ENCODE measurements at places on chromosomes 2 and 18.

DNA sequence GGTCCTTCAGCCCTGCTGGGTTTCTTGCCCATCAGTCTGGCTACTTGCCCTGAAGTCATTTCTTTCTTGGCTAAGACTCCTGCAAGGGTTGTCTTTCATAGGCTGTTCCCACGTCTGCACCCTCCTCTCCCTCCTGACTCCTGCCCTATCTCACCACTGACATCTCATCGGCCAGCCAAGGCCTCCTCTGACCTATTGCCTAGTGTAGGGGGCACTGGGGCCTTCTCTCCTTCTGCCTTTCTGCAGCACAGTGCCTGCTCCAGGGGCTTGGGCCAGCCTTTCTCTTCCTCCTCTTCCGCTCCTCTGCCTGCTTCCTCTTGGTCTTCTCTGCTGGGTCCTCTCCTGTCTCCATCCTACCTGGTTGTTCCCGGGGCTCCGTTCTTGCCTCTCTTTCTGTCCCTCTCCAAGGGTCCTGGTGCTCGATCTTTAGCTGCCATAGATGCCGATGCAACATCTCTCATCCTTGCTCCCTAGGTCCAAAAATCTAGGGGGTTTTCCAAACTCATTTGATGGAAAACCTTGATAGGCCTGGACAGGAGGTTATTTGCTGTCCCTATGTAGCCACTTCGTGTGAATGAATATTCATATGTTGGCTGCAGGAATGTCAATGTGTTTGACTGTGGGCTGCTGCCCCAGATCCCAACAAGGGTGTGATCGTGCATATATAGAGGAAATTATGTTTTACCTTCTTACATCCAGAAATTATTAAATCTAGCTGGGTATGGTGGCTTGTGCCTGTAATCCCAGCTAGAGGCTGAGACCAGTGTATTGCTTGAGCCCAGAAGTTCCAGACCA lies 9.7 kb upstream of the NT5DC4 start:
- DNase-seq: no peak

- DNase-seq: no peak
Measured at GRCh38 chr2:202945497-202945896, 33.4 kb downstream of the CARF start.

DNA sequence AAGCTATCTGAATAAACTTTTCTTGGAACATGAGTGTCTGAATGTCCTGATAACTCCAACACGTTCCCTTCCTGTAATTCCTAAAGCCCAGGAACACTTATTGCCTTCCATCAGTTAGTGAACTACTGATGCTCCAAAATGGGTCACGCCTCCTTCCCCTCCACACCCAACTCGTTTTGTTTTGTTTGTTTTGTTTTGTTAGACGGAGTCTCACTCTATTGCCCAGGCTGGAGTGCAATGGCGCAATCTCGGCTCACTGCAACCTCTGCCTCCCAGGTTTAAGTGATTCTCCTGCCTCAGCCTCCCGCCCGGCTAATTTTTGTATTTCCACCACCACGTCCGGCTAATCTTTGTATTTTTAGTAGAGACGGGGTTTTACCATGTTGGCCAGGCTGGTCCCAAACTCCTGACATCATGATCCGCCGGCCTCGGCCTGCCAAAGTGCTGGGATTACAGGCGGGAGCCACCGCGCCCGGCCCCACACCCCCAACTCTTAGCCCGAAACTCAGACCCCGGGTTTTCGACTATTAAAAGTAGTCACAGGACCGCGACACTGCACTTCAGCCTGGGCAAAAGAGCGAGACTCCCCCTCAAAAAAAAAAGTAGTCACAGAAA lies 774 bp downstream of the IER3IP1 start:
- no peak for DNase-seq

GRCh38 chr2:157325786-157326185 lies at the start of gene ERMN:
Gene ERMN (minus strand): TSS chr2:157325824. CDS start chr2:157325642, 182 bp downstream.
- DNase-seq: no peak

GRCh38 chr2:181275643-181276070 lies 181.5 kb upstream of the ITGA4 start:
- DNase-seq: no peak

DNA sequence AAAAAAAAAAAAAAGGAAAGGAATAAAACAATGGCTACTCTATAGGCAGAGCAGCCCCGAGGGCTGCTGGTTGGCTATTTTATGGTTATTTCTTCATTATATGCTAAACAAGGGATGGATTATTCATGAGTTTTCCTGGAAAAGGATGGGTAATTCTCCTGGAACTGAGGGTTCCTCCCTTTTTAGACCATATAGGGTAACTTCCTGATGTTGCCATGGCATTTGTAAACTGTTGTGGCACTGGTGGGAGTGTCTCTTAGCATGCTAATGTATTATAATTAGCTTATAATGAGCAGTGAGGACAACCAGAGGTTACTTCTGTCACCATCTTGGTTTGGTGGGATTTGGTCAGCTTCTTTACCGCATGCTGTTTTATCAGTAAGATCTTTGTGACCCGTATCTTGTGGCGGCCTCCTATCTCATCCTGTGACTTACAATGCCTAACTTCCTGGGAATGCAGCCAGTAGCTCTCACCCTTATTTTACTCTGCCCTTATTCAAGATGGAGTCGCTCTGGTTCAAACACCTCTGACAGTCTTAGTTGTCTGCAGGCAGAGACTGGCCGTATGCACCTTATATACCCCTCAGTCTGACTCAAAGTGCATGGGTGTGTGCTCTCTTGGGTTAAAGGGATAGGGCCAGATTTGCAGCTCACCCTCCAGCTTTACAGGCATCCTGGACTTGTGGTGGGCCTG lies 57.7 kb downstream of the HAUS1 start:
- no peak for DNase-seq

GRCh38 chr18:74519320-74520095 lies 14.8 kb upstream of the CNDP1 start:
- no peak for DNase-seq

DNA sequence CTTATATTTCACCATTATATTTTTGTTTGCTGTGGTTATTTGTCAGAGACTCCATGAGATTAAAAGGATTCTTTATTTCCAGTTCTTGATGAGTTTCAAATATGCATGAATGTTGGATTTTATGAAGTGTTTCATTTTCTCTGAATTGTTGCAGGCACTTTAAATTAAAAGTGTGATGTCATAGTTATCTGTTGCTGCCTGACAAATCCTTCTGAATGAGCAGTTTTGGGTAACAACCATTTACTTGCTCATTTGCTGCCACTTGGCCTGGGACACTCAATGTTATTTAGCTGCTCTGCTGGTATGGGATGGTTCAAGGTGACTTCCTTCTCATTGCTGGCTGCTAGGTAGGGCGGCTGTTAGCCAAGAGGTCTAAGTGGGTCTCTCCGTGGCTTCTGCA lies 173.5 kb downstream of the LPIN1 start:
- DNase-seq: no peak

DNA sequence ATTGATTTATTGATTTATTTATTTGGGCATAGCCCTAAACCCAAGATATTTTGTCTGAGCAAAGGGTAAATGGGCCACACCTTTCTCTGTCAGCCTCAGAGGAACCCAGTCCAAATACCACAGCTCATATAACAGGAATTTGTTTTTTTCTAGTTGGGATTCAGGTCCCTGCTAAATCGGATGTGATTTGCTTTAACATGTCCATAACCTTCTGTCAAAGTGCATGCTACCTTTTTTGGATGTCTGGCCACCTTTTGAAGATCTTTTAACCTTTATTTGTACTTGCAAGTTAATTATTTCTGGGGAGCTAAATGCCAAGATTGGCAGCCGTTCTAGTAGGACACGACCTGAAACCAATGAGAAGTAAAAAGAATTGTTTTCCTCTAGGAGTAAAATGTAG lies 303.2 kb upstream of the UBE2E3 start:
- DNase-seq: no peak

- no peak for DNase-seq
Measured at GRCh38 chr2:207504513-207505170, 25.1 kb upstream of the CREB1 start.

- DNase-seq: no peak
Measured at GRCh38 chr2:158934170-158934569, 34.3 kb upstream of the TANC1 start.

DNA sequence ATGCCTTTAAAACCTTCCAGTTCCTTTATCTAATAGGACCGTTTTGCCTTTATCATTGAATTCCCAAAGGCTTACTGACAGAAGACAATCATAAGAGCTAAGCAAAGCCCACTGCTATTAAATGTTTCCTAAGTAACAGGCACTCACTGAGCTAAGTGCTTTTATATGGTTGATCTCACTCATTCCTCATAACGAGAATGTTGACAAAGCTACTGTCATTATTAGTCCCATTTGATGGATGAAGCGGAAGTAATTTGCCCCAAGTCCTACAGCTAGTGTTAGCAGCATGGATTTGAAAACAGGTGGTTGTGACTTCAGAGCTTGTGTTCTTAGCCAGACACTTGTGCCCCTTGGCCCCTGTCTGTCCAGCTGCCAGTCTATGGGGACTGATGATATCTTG lies 134.8 kb upstream of the SERPINE2 start:
- DNase-seq: no peak

GRCh38 chr2:200469708-200470211 lies 40.1 kb downstream of the KCTD18 start:
- no peak for DNase-seq

DNA sequence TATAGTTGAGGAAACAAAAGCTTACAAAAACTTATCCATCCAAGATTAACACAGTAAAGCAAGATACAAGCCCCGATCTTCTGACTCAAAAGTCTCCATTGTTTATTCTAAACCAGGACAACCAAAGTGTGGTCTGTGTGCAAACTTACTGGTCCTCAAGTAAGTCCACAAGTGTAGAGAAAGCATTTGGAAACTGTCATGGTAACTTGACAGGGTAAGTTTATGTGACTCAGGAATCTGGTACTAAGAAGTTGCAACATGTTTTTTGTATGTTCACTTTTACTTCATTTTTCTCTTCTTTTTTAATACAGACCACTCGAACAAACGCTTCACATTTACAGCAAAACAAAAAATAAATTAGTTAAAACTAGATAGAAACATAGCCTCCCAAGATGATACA lies 9.4 kb downstream of the MBD2 start:
- no peak for DNase-seq

DNA sequence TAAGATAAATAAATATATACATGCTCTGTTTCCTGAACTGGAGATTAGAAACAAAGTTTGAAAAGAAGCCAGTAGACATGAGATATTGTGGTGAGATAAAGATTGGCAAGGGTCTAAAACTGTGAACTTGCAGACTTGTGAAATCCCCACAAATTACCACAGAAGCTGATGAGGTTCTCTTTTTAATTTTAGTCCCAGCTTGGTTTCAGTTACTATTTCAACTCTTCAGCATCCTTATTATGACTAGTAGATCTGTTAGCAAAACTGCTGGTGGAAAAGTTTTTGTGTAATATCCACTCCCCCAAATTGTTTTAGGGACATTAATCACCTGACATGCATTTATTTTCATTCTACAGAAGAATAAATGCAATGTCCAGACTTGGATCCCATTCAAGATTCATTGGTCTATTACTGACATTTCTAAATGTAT lies 20.8 kb downstream of the RASGRP3 start:
- DNase-seq: no peak

DNA sequence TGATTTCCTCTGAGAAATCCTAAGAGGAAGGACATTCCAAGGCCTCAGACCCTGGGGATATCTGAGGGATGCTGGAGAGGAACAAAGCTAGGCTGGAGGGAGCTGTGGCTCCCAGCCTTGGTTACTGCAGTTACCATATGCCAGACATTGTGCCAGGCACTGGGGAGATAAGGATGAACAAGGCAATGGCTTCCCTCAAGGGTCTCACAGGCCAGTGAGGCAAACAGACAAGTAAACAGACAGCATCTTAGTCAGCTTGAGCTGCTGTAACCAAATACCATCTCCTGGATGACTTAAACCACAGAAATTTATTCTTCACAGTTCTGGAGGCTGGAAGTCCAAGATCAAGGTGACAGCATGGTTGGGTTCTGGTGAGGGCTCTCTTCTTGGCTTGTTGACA lies 91.8 kb downstream of the SKA1 start:
- DNase-seq: no peak

DNA sequence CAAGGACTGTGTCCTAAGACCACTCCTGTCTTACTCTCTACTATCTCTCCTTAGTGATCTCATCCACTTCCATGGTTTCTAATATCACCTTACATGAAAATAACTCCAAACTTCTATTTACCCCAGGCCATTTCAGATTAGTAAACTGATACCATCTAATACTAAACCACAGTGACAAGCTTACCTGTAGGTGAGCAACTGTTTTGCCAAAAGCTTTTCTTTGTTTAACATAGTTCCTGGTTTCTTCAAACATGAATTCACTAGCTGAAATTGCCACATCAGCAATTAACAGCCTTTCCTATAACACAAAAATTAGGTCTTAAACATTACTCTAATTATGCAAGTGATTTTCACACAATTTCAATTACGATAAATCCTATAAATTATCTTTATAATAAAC lies 22.1 kb downstream of the ACADL start:
- no peak for DNase-seq

DNA sequence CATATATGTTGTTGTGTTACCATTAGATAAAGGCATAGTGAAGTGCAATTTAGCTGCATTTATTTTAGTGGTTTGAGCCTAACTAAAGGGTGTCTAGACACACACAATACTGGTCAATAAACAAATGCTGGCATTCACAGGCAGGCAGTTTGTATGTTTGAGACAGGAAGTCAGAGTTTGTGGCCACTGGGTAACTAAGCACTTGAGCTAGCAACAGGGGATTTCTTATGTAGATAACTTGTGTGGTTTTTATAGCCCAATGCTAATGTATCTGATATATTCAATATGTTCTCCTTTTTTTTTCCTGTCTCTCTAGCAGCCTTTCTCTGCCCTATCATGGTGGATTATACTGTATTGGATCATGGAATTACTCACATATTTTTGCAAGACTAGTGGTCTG lies 38.1 kb downstream of the LRRTM4 start:
- no peak for DNase-seq

GRCh38 chr18:63290166-63290820 lies 29.3 kb downstream of the BCL2 start:
- DNase-seq: no peak

GRCh38 chr18:34942276-34942675 lies 98.9 kb upstream of the MAPRE2 start:
- DNase-seq: no peak

DNA sequence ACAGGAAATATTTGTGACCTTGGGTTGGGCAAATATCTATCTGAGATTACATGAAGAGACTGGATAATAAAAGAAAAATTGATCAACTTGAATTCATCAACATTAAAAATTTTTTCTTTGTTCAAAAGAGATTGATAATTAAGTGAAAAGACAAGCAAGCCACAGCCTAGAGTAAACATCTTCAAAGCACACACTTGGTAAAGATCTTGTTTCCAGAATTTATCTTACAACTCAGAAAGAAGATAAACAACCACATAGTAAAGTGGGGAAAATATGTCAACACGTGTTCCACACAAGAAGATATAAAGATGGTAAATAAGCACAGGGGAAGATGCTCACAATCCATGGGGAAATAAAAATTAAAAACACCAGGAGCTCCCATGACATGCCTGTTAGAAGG lies 195.9 kb downstream of the SOX11 start:
- no peak for DNase-seq

DNA sequence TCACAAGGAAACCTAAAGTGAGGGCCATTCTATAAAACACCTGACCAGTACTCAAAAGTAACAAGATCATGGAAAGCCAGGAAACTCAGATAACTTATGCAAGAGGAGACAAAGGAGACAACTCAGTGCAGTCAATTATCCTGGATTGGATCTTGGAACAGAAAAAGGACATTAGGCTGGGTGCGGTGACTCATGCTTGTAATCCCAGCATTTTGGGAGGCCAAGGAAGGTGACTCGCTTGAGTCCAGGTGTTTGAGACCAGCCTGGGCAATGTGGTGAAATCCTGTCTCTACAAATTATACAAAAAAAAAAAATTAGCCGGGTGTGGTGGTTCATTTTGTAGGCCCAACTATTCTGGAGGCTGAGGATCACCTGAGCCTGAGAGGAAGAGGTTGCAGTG lies 424.5 kb upstream of the SPRED2 start:
- no peak for DNase-seq

- no peak for DNase-seq
Measured at GRCh38 chr2:122174061-122174460, 418.6 kb downstream of the TSN start.
